ENCODE measurements at places on chromosomes 7 and 10.

- no peaks in the 10 kb centered on the region for H3K36me3 ChIP-seq
- H3K4me1 ChIP-seq, result no peaks in the 10 kb centered on the region
- no peak for DNase-seq
- H3K27me3 ChIP-seq, result no peaks in the 10 kb centered on the region
Observed at GRCh38 chr10:83190614-83191013, 948.7 kb upstream of the GHITM start.

DNA sequence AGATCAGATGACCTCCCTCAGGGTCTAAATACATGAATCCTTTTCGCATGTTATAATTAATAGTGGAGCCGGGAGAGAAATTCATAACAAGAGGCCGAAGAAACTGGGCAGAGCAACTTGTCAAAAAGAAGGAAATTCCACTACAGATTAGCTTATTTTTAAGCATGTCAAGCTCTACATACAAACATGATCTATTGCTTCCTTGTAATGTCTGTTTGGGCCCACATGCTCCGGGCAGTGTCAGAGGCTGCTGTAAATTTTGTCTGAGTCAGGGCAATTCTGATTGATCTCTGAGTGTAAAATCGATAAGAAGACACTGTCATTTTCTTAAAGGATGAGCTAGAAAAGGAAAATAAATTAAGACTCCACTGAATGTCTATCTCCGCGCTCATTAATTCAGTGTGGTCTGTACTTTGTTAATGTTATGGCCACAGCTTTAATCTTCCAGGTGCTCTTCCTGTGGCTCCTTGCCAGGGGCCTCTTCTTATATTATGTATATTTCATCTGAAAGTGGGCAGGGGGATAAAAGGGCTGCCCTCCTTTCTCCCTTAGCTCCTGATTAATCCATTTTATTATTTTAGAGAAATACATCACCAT lies 194.1 kb upstream of the SP8 start:
- H3K4me1 ChIP-seq, result no peaks in the 10 kb centered on the region
- no peaks in the 10 kb centered on the region for H3K36me3 ChIP-seq
- H3K27ac ChIP-seq, result no peak overlapping the region
- no peak for DNase-seq
- no peak overlapping the region for H3K4me3 ChIP-seq

DNA sequence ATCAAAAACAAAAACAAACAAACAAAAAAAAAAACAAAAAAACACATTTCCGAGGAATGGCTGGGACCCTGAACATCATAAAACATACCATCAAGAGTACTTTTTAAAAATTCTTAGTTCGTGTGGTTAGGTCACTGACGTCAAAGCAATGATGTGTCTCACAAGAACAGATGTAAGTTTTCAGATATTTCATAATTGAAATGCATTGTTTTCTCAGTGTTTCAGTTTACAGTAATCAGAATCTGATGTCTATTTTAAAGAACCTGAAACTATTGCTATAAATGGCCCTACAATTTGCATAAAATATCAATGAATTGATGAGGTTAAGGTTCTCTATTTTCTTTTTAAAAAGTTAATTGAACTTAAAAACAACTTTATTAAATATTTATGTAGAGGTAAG lies 103.7 kb upstream of the HGF start:
- no peak for DNase-seq
- H3K27me3 ChIP-seq, result no peaks in the 10 kb centered on the region
- H3K4me3 ChIP-seq, result no peak overlapping the region
- no peaks in the 10 kb centered on the region for H3K36me3 ChIP-seq
- H3K4me1 ChIP-seq, result no peaks in the 10 kb centered on the region

DNA sequence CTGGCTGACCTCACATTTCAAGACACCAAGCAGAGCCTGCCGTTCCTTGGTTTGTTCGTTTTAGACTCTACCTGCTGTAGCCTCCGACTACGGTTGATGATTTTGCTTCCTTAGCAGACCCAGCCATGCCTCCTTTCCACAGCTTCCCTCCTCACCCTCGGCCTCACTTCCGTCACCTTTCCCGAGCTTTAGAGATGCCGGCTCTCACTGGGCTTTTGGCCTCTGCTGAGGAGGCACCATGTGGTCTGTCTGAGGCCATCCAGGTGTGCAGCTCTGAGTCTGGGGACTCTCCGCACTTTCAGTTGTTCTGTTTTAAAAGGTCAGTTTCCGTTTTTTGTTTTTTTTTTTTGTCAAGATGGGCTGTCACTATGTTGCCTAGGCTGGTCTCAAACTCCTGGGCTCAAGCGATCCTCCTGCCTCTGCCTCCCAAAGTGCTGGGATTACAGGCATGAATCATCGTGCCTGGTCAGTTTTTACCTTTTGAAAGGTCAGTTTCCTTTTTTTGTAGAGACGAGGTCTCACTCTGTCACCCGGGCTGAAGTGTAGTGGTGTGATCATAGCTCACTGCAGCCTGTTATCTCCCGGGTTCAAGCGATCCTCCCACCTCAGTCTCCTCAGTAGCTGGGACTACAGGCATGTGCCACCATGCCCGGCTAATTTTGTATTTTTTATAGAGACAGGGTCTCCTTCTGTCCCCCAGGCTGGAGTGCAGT lies 11.7 kb downstream of the ORAI2 start:
- H3K4me3 ChIP-seq, result no peak overlapping the region
- no peak for DNase-seq
- peaks cover 29% of the 10 kb centered on the region for H3K36me3 ChIP-seq
- peaks cover 8% of the 10 kb centered on the region for H3K4me1 ChIP-seq
- H3K27ac ChIP-seq, result peak overlapping the region; percentile 69
- no peaks in the 10 kb centered on the region for H3K27me3 ChIP-seq

DNA sequence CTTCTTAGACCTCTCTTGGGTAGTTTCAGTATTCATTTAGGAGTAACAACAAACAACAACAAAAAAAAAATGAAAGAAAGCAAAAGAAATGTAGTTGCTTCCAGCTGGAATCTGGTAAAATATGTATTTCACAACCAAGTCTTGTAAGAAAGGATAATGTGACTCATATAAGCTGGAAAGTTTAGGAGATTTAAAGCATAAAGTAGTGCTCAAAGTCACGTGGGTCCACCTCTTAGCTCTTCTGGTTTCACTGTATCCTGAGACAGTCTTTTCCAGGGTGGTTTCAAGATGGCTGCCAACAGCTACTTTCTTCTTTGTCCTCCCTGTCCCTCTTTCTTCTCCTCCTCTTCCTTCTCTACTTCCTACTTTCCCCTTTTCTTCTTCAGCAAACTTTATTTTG lies 69.5 kb upstream of the CDK13 start:
- no peaks in the 10 kb centered on the region for H3K36me3 ChIP-seq
- no peak overlapping the region for H3K27ac ChIP-seq
- H3K4me3 ChIP-seq, result no peak overlapping the region
- H3K4me1 ChIP-seq, result no peaks in the 10 kb centered on the region
- DNase-seq, result no peak

DNA sequence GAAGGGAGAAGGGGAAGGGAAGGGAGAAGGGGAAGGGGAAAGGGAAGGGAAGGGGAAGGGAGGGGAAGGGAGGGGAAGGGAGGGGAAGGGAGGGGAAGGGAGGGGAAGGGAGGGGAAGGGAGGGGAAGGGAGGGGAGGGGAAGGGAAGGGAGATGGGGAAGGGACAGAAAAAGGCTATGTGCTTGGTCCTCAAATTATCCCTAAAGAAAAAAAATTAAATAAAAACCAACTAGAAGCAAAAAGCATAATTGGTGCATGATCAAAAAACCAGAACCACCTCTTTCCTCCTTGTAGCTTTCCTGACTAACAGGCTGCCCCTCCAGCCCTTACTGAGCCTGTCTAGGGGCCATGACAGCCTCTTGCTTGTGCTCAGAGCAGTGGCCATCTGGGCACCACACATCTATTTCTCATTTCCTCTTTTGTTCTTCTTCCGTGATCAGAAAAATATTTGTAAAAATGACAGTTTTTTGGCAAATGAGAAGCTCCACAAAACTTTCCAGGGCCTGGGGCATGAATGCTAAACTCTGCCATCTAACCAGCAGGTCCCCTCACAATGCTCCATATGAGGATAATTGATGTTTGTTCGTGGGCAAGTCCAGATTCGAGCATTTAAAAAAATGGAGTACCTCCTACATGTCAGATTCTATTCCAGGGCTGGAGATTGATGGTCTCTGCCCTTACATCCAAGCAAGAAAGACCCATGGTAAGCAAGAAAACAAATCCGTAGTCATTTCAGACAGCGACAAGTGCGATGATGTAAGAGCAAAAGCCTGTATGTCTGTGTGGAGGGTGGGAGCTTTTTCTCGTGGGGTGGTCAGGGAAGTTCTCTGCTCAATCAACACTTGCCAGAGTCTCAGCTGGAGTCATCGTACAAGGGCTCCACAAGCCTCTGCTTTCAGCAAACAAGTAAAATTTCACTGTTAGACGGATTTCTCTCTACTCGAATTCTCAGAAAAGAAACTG lies 320.9 kb downstream of the WDR11 start:
- no peaks in the 10 kb centered on the region for H3K27me3 ChIP-seq
- no peak overlapping the region for H3K27ac ChIP-seq
- H3K4me3 ChIP-seq, result no peak overlapping the region
- DNase-seq, result no peak
- H3K36me3 ChIP-seq, result no peaks in the 10 kb centered on the region
- no peaks in the 10 kb centered on the region for H3K4me1 ChIP-seq

DNA sequence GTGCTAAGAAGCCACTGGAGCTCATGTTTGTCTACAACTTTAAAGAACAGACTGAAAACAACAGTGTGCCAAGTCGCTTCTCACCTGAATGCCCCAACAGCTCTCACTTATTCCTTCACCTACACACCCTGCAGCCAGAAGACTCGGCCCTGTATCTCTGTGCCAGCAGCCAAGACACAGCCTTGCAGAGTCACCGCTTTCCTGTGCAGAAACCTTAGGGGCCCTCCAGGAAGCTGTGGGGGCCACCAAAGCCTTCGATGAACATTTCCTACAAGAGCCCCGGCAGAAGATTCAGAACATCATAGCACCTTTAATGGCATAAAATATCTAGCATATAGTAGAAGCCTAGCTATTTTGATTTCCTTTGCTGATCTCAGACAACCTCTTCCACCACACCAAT lies 88.0 kb upstream of the PRSS58 start:
- H3K27ac ChIP-seq, result no peak overlapping the region
- no peak for DNase-seq
- H3K27me3 ChIP-seq, result peaks cover 14% of the 10 kb centered on the region
- peak overlapping the region; percentile 4 for H3K4me3 ChIP-seq

DNA sequence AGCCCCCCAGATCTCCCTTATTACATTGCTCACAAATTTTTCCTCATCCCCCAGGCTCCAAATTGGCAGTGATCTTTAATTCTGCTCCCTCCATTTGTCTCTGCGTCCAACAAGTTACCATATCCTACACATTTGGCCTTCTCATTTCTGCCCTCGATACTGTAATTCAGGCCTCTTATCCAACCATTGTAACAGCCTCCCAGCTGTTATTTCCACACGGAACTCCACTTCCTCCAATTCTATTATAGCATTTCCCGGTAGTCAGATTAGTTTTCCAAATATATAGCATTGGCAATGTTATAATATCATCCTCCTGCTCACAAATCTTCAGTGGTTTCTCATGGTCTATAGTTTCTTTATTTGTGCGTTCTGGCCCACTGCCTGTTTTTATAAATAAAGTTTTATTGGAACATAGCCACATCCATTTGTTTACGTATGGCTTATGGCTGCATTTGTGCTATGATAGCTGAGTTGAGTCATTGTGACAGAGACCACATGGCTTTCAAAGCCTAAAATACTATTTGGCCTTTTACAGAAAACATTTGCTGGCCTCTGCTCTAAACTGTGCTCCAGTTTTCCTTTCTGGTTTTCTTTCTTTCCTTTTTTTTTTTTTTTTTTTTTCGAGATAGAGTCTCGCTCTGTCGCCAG lies 126.5 kb upstream of the ZNF438 start:
- DNase-seq, result no peak
- H3K27ac ChIP-seq, result no peak overlapping the region
- no peak overlapping the region for H3K4me3 ChIP-seq
- H3K36me3 ChIP-seq, result peaks cover 1% of the 10 kb centered on the region

DNA sequence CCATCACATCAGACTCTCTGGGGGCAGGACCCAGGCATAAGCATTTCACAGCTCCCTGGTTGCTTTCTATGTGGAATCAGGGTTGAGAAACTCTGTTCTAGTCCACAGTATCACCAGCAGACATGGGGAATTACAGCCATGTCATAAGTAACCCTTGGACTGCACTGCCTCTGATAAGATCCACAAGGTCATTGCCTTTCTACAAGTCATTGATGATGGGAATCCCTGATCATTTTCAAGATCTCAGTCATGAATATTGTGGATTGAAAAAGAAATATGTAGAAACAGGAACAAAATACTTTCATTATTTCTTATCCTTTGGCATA lies 304.1 kb downstream of the KLF6 start:
- peaks cover 10% of the 10 kb centered on the region for H3K4me1 ChIP-seq
- no peak overlapping the region for H3K4me3 ChIP-seq
- H3K27ac ChIP-seq, result no peak overlapping the region
- H3K27me3 ChIP-seq, result peaks cover 6% of the 10 kb centered on the region
- H3K36me3 ChIP-seq, result no peaks in the 10 kb centered on the region

- H3K4me1 ChIP-seq, result peaks cover 15% of the 10 kb centered on the region
- H3K27ac ChIP-seq, result peak overlapping the region; percentile 39
- peaks cover 11% of the 10 kb centered on the region for H3K27me3 ChIP-seq
- H3K4me3 ChIP-seq, result no peak overlapping the region
Observed at GRCh38 chr7:1176891-1177373, 16.9 kb upstream of the ZFAND2A start.

DNA sequence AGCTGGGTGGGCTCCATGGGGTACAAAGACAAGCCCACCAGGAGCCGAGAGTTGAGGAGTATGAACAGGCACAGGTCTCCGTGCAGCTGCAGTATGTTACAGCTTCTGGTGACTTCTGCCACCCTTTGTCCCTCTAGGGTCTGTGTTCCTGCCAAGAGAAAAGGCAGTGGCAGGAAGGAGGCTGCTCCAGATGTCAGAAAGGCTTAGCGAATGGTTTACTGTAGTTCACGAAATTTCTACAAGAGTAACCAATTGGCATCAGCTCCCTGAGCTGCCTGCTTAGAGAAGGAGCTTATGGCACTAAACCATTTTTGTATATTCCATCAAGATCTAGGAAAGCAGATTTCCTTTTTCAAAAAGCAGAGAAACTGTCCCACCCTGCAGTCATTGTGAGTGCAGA lies 48.2 kb upstream of the TMEM72 start:
- H3K4me1 ChIP-seq, result peaks cover 14% of the 10 kb centered on the region
- peaks cover 39% of the 10 kb centered on the region for H3K27me3 ChIP-seq
- no peaks in the 10 kb centered on the region for H3K36me3 ChIP-seq
- no peak overlapping the region for H3K4me3 ChIP-seq
- no peak overlapping the region for H3K27ac ChIP-seq

- H3K4me1 ChIP-seq, result no peaks in the 10 kb centered on the region
- peaks cover 2% of the 10 kb centered on the region for H3K27me3 ChIP-seq
- peak overlapping the region; percentile 50 for H3K27ac ChIP-seq
- H3K36me3 ChIP-seq, result no peaks in the 10 kb centered on the region
- no peak overlapping the region for H3K4me3 ChIP-seq
Observed at GRCh38 chr10:32065856-32066255, 9.6 kb upstream of the KIF5B start.

- no peaks in the 10 kb centered on the region for H3K4me1 ChIP-seq
- DNase-seq, result no peak
- no peaks in the 10 kb centered on the region for H3K27me3 ChIP-seq
- H3K4me3 ChIP-seq, result no peak overlapping the region
Observed at GRCh38 chr10:127919418-127920271, 12.7 kb downstream of the PTPRE start.

GRCh38 chr10:60299961-60300883 lies 89.5 kb downstream of the ANK3 start:
- no peak for DNase-seq
- H3K4me1 ChIP-seq, result no peaks in the 10 kb centered on the region
- H3K36me3 ChIP-seq, result no peaks in the 10 kb centered on the region
- no peak overlapping the region for H3K27ac ChIP-seq
- no peak overlapping the region for H3K4me3 ChIP-seq
